ENCODE measurements at places on chromosomes 13 and 19.

DNA sequence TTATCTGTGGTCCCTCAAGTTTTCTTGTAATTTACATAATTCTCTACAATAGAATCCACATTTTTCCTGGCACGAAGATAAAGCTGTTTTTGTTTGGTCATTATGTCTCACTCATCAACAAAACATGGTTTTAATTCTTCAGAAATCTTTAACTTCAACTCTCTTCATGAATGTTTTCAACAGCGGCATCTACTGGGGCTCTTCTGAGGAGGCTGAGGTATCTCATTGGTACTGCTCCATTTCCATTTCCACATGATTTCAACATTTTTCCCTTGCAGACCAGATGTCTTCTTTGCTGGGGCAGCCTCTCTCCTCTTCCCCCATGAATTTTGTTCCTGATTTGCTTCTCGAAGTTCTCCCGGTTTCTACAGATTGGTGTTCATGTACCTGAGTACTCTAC, 5.8 kb upstream of the KBTBD7 start:
- no peak for DNase-seq

DNA sequence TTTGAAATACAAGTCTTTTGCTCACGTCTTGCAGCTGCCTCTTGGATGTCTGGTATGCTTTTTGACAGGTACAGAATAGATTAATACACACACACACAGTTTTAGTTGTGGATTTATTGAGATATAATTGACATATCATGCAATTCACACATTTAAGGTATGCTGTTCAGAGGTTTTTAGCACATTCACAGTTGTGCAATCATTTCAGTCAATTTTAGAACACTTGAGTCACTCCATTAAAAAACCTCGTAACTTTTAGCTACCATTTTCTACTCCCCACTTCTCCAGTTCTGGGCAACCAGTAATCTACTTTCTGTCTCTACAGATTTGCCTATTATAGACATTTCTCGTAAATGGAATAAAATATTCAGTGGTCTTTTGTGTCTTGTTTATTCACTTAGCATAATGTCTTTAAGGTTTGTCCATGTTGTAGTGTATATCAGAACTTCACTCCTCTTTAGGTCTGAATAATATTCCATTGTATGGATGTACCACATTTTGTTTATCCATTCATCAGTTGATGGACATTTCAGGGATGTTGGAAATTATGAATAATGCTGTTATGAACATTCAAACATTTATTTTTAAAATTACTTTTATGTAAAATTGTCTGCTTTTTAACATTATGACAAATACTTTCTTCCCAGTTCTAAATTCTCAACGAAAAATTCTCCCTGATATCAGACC, 2.5 kb upstream of the ZMYM2 start:
- DNase-seq: no peak

- no peak for DNase-seq
Measured at GRCh38 chr19:5828661-5829566, 10.6 kb downstream of the FUT6 start.

DNA sequence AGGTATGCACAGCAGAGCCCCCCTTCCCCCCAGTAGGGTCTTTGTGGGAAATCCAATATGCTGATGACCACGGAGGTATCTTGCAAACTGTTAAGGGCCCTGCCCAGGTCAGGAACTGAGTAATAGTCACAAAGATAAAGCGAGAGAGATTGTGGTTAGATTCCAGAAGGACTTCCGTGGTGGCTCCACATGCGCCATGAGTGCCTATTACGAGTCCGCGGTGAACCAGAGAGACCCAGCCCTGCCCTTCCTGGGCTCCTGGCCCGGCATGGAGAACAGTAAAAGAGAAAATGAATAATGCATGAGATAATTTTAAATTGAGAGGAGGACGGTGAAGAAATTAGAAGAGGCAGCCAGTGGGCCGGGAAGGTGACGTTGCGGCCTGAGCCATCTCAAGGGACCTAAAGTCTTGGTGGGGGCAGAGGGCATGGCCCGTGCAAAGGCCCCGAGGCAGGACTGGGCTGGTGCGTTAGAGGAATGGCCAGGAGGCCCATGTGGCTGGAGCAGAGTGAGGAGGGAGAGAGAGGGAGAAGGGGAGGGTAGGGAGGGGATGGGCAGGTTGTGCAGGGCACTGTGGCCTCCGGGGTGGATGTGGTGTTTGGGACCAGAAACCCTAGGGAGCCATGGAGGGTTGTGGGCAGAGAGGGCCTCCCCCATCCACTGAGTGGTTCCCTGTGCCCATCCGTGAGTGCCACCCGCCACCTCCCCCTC, 46.6 kb upstream of the NFIC start:
- DNase-seq: no peak

DNA sequence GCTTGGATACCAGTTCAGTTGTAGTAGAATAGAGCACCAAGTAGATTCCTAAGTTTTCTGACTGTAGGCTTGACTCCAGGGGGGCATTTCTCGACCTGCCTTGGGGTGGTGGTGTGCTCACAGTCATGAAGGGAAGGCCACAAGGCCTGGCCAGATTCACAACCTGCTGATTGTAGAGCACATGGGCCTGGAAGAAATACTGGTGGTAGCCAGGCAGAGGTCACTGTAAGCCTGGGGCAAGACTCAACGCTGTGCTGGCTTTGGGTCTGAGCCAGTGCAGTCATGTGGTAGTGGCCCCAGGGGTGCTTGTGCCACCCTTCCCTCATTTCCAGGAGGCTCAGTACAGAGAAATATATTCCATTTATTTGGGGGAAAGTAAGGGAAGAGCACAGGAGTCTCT, 832.3 kb upstream of the SLC10A2 start:
- DNase-seq: no peak

GRCh38 chr19:29539670-29540069, 13.9 kb downstream of the VSTM2B start:
- no peak for DNase-seq
